ENCODE measurements at places on chromosomes 4 and X. TPM values are rescaled to one million over a fixed set of nuclear protein-coding genes. Genes with fewer than 3 reads are reported as not detected.

Gene RENBP
- total RNA-seq: 0.22 TPM

Gene CHRDL1
- not detected for total RNA-seq

Gene L1CAM
- 22.0 TPM for total RNA-seq

Gene OPRPN
- total RNA-seq: not detected

Gene HS3ST1
- 0.60 TPM for total RNA-seq

Gene TMEM31
- total RNA-seq: not detected

Gene TRIM60
- not detected for total RNA-seq

Gene FSTL5
- total RNA-seq: not detected

Gene GPRASP3
- 3.5 TPM for total RNA-seq

Gene HTN1
- total RNA-seq: not detected

Gene ADGRL3
- total RNA-seq: 0.05 TPM

Gene HSD17B11
- total RNA-seq: 58.2 TPM

Gene MCUB
- 17.6 TPM for total RNA-seq

Gene GPR50
- total RNA-seq: 0.26 TPM

Gene HAUS7
- 55.5 TPM for total RNA-seq

Gene FAT4
- total RNA-seq: 1.8 TPM

Gene MAPK10
- 0.42 TPM for total RNA-seq

Gene GLRA2
- not detected for total RNA-seq

Gene HMGB3
- total RNA-seq: 125 TPM

Gene SMR3B
- total RNA-seq: not detected

Gene PORCN
- 15.8 TPM for total RNA-seq

Gene DCAF4L1
- total RNA-seq: 0.14 TPM

Gene WDR1
- 208 TPM for total RNA-seq

Gene SPRY1
- 6.3 TPM for total RNA-seq

Gene SSX1
- total RNA-seq: not detected

Gene SUPT20HL2
- total RNA-seq: not detected

Gene NAP1L5
- 2.4 TPM for total RNA-seq

Gene NEUROG2
- 0.06 TPM for total RNA-seq

Gene NAP1L2
- 1.0 TPM for total RNA-seq

Gene GLOD5
- total RNA-seq: not detected

Gene F8A1
- 78.6 TPM for total RNA-seq

Gene GABRG1
- not detected for total RNA-seq

Gene ZFP92
- 0.53 TPM for total RNA-seq

Gene MAGEB17
- total RNA-seq: not detected

Gene TMPRSS11A
- not detected for total RNA-seq

Gene AREG
- 26.5 TPM for total RNA-seq
